AG08396 (cell line): ENCODE measurements at places on chromosomes 4 and X.

DNA sequence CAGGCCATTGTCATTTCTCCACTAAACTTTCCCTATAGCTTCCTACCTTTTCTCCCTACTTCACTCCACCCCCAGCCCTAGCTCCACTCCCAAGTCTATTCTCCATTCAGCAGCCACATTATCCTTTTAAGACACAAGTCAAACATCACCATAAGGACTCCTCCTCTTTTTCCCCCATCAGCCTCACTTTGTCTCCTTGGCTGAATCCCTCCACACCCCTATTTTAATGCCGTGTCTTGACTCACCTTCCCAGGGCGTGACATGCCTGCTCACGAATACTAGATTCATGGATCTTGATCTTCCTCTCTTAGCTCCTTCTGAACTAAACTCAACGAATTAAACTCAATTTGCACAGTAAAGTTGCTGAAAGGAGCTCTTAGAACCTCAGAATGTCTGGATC lies 281.9 kb downstream of the PTTG2 start:
- DNase-seq: no peak

- DNase-seq: no peak
Measured at GRCh38 chr4:84479663-84480062, 19.4 kb downstream of the NKX6-1 start.

- DNase-seq: no peak
Measured at GRCh38 chrX:9071031-9071650, 37.2 kb upstream of the FAM9B start.

GRCh38 chr4:145035494-145036136 lies 62.4 kb downstream of the ANAPC10 start:
- no peak for DNase-seq

- no peak for DNase-seq
Measured at GRCh38 chr4:79298484-79298883, 27.4 kb downstream of the NAA11 start.

DNA sequence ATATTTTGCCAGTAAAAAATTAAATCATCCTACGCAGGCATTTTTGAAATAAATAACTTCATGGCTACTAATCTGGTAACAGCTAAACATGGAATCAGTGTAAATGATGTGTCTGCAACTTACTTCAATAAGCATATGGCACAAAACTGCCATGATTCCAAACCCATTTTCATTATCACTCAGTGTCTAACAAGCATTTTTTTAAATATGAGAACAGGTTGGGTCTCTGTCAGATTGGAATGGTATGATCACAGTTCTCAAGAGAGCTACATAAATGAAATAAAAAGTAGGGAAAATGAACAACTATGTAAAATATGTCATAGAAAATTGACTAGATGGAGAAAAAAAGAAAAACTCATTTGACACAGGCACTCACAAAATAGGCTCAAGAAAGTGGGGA lies 476.9 kb upstream of the NWD2 start:
- DNase-seq: no peak

- DNase-seq: no peak
Measured at GRCh38 chrX:111339212-111339611, 68.9 kb upstream of the CAPN6 start.

DNA sequence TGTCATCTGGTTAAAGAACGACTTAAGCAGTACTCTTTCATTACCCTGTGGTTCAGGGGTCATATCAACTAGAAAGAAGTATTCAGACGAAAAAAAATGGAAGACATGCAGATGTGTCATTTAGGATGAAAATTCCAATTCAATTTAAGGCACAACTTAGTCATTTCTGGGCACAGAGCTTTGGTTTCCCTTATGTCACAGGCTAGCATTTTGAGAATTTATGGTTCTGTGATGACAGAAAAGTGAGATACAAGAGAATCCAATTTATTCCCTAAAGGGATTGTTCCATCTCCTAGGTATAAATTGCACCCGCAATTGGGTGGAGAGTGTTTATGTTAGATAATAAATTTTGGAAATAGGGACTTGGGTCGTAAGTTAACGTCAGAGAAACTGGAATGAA lies 306.6 kb downstream of the STK32B start:
- no peak for DNase-seq

GRCh38 chr4:163988865-163989264 lies 494.4 kb downstream of the TMA16 start:
- DNase-seq: no peak

DNA sequence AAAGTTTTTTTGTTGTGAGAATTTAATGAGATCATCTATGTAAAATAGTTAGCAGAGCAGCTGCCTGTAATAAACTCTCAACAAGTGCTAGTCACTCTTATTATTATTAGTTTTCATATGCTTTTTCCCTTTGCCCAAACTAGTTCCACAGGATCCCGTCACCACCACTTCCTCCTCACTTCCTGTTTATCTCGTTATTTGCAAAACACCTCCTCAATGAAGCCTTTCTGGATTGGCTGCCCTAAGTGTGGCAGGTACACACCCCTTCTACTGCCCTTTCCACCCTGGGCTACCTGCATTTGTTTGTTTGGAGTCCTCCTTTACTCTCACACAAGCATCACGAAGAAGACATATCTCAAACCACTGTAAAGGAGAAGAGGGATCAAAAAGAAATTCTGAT lies 54.4 kb upstream of the KLF3 start:
- DNase-seq: no peak
